ENCODE measurements at places on chromosomes 6 and 20. TPM values are rescaled to one million over a fixed set of nuclear protein-coding genes. Genes with fewer than 3 reads are reported as not detected.

Gene SLC12A5
- 5.9 TPM for total RNA-seq

Gene FAM229B
- 10.5 TPM for total RNA-seq

Gene SPTLC3
- total RNA-seq, result 0.82 TPM

Gene OARD1
- total RNA-seq, result 35.8 TPM

Gene TPD52L1
- 9.6 TPM for total RNA-seq

Gene ULBP1
- total RNA-seq, result 0.60 TPM

Gene TFAP2D
- not detected for total RNA-seq

Gene TRMT6
- 23.3 TPM for total RNA-seq

Gene RAET1E
- not detected for total RNA-seq

Gene BPIFB1
- total RNA-seq, result not detected

Gene WFDC10B
- total RNA-seq, result 0.54 TPM

Gene BTNL2
- total RNA-seq, result not detected

Gene BICRAL
- total RNA-seq, result 12.7 TPM

Gene SCUBE3
- 1.0 TPM for total RNA-seq

Gene OR2B6
- not detected for total RNA-seq

Gene ZNF334
- total RNA-seq, result 15.9 TPM

Gene HLA-DQB1
- total RNA-seq, result 1.2 TPM

Gene PDYN
- 0.63 TPM for total RNA-seq

Gene PRSS16
- total RNA-seq, result 20.2 TPM

Gene GPR63
- 11.3 TPM for total RNA-seq

Gene EIF6
- total RNA-seq, result 184 TPM

Gene CRYBG1
- total RNA-seq, result 11.9 TPM

Gene GFRAL
- not detected for total RNA-seq

Gene NOX3
- not detected for total RNA-seq

Gene FBXO30
- 18.8 TPM for total RNA-seq

Gene RNASET2
- total RNA-seq, result 20.8 TPM

Data from H1 (cell line).